ENCODE measurements at places on chromosomes 6 and 20. TPM values are rescaled to one million over a fixed set of nuclear protein-coding genes. Genes with fewer than 3 reads are reported as not detected.

- no peaks in the 10 kb centered on the region for H3K4me1 ChIP-seq
- no peak overlapping the region for H3K27ac ChIP-seq
Observed at GRCh38 chr20:8795404-8795803, 273.5 kb upstream of the PLCB4 start.

The COL9A3 gene
- 11.7 TPM for total RNA-seq

- no peak overlapping the region for H3K27ac ChIP-seq
- H3K36me3 ChIP-seq = no peaks in the 10 kb centered on the region
- no peak overlapping the region for H3K4me3 ChIP-seq
- DNase-seq = no peak
Observed at GRCh38 chr20:59831916-59832270, 101.5 kb downstream of the SYCP2 start.

GRCh38 chr6:108837236-108837971, 10.8 kb upstream of the ARMC2 start:
- no peaks in the 10 kb centered on the region for H3K36me3 ChIP-seq
- H3K4me1 ChIP-seq = no peaks in the 10 kb centered on the region
- no peak overlapping the region for H3K4me3 ChIP-seq
- DNase-seq = no peak

DNA sequence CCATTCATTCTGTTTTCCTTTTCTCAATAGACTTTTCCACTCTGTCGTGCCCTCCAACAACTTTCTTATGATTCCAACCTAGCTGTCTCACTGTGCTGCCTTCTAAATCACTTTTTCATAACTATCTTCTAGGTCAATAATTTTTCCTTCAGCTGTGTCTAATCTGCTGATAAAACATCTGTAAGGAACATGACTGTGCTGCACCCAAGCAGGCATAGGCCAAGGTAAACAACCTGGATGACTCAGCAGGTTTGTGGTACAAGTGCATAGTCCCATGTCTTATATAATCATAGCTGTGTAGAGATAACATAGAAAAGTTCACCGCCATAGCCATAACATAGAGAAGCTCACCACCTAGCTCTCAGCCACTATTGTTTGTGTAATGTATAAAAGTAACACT, 332.3 kb downstream of the PLCB1 start:
- H3K4me1 ChIP-seq = no peaks in the 10 kb centered on the region
- H3K27ac ChIP-seq = no peak overlapping the region
- DNase-seq = no peak
- no peaks in the 10 kb centered on the region for H3K36me3 ChIP-seq
- no peak overlapping the region for H3K4me3 ChIP-seq

- H3K27me3 ChIP-seq = peaks cover 98% of the 10 kb centered on the region
- no peak for DNase-seq
- H3K27ac ChIP-seq = no peak overlapping the region
- peaks cover 22% of the 10 kb centered on the region for H3K4me1 ChIP-seq
- no peaks in the 10 kb centered on the region for H3K36me3 ChIP-seq
- no peak overlapping the region for H3K4me3 ChIP-seq
Observed at GRCh38 chr6:108159981-108160380, 5.8 kb upstream of the NR2E1 start.

The TREM2 gene
- total RNA-seq = not detected

GRCh38 chr6:94588301-94588700, 989.0 kb upstream of the MANEA start:
- DNase-seq = no peak
- H3K27me3 ChIP-seq = no peaks in the 10 kb centered on the region
- H3K27ac ChIP-seq = no peak overlapping the region

DNA sequence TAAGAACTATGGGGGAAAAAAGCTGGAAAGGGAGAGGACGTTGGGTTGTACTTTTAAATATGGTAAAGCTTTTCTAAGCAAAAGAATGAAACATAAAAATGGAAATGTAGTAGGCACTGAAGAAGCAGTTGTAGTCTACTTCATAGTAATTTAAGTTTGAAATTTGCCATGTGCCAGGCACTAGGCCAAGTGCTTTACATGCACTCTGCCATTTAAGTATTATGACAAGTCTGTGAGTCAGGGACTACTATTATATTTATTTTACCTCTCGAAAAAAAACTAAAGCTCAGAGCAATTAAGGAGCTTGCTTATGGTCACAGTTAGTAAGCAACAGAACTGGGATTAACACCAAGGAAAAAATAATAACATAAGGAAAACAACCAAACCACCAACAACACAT, 257.8 kb downstream of the GMDS start:
- no peak overlapping the region for H3K4me3 ChIP-seq
- no peak overlapping the region for H3K27ac ChIP-seq
- no peaks in the 10 kb centered on the region for H3K4me1 ChIP-seq
- H3K36me3 ChIP-seq = no peaks in the 10 kb centered on the region

The OPRM1 gene
- total RNA-seq = not detected

The AURKA gene
- total RNA-seq = 105 TPM

- H3K4me3 ChIP-seq = no peak overlapping the region
- H3K4me1 ChIP-seq = peaks cover 4% of the 10 kb centered on the region
- no peaks in the 10 kb centered on the region for H3K27me3 ChIP-seq
- no peak for DNase-seq
- H3K27ac ChIP-seq = no peak overlapping the region
- H3K36me3 ChIP-seq = no peaks in the 10 kb centered on the region
Observed at GRCh38 chr20:19473216-19473921, 260.9 kb downstream of the SLC24A3 start.

DNA sequence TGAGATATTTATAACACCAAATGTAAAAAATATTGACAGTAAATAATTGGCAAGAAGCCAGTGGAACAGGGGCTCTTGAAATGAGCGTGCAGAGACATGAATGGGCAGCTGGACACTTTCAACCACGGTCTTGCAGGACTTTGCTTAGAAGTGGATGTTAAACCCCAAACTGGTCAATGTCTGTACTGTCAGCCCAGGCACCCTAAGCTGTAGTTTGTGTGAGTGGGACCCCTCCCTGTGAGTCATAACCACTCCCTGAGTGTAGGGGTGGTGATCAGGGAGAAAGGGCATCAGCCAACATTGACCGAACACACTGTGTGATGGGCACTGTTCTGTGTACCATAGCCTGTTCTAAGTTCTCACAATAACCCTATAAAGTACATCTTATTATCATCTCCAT, 108.6 kb downstream of the FIG4 start:
- H3K27me3 ChIP-seq = no peaks in the 10 kb centered on the region
- no peak overlapping the region for H3K27ac ChIP-seq

DNA sequence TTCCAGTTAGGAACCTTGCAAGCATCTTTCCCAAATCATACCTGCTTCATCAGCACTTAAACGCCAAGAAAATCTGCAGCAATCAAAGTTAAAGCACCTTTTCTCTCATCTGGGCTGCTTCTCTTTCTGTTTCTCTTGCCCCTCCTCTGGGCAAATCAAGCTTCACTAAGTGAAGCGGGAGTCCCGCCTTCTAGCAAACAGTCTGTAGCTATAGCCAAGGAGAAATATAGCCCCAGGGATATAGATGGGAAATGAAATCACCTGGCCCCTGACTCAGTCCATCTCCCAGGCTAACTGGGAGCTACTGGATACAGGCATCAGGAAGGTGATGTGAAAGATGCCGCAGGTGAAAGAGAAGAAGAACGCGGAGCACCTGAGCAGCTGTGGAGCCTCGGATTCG, 481.9 kb downstream of the C6orf118 start:
- no peaks in the 10 kb centered on the region for H3K27me3 ChIP-seq
- H3K4me1 ChIP-seq = no peaks in the 10 kb centered on the region
- H3K4me3 ChIP-seq = no peak overlapping the region

GRCh38 chr6:167396659-167397490, 72.0 kb downstream of the TTLL2 start:
- no peak overlapping the region for H3K27ac ChIP-seq
- H3K27me3 ChIP-seq = no peaks in the 10 kb centered on the region
- H3K4me3 ChIP-seq = no peak overlapping the region
- H3K36me3 ChIP-seq = no peaks in the 10 kb centered on the region
- no peak for DNase-seq
- no peaks in the 10 kb centered on the region for H3K4me1 ChIP-seq

The TCFL5 gene
- 16.1 TPM for total RNA-seq

- no peaks in the 10 kb centered on the region for H3K4me1 ChIP-seq
- DNase-seq = no peak
- no peak overlapping the region for H3K4me3 ChIP-seq
- H3K27me3 ChIP-seq = no peaks in the 10 kb centered on the region
Observed at GRCh38 chr6:27406085-27406484, 17.5 kb downstream of the ZNF391 start.

- no peak overlapping the region for H3K4me3 ChIP-seq
- no peak overlapping the region for H3K27ac ChIP-seq
- no peak for DNase-seq
- no peaks in the 10 kb centered on the region for H3K4me1 ChIP-seq
Observed at GRCh38 chr6:163085426-163085825, 329.1 kb upstream of the QKI start.

The PRRT1 gene
- total RNA-seq = 4.7 TPM

GRCh38 chr20:53028337-53029007, 56.3 kb downstream of the TSHZ2 start:
- no peak overlapping the region for H3K4me3 ChIP-seq
- H3K36me3 ChIP-seq = no peaks in the 10 kb centered on the region
- no peak for DNase-seq
- H3K27ac ChIP-seq = no peak overlapping the region

GRCh38 chr6:41799559-41799911, 12.0 kb downstream of the TOMM6 start:
- H3K4me3 ChIP-seq = no peak overlapping the region
- no peak overlapping the region for H3K27ac ChIP-seq
- H3K27me3 ChIP-seq = no peaks in the 10 kb centered on the region
- no peaks in the 10 kb centered on the region for H3K4me1 ChIP-seq
- H3K36me3 ChIP-seq = no peaks in the 10 kb centered on the region

GRCh38 chr6:11163932-11164331, 52.4 kb upstream of the ERVFRD-1 start:
- no peaks in the 10 kb centered on the region for H3K36me3 ChIP-seq
- DNase-seq = no peak
- no peak overlapping the region for H3K4me3 ChIP-seq
- no peak overlapping the region for H3K27ac ChIP-seq
- no peaks in the 10 kb centered on the region for H3K4me1 ChIP-seq
- no peaks in the 10 kb centered on the region for H3K27me3 ChIP-seq
